ENCODE measurements at places on chromosomes 12 and 14.

DNA sequence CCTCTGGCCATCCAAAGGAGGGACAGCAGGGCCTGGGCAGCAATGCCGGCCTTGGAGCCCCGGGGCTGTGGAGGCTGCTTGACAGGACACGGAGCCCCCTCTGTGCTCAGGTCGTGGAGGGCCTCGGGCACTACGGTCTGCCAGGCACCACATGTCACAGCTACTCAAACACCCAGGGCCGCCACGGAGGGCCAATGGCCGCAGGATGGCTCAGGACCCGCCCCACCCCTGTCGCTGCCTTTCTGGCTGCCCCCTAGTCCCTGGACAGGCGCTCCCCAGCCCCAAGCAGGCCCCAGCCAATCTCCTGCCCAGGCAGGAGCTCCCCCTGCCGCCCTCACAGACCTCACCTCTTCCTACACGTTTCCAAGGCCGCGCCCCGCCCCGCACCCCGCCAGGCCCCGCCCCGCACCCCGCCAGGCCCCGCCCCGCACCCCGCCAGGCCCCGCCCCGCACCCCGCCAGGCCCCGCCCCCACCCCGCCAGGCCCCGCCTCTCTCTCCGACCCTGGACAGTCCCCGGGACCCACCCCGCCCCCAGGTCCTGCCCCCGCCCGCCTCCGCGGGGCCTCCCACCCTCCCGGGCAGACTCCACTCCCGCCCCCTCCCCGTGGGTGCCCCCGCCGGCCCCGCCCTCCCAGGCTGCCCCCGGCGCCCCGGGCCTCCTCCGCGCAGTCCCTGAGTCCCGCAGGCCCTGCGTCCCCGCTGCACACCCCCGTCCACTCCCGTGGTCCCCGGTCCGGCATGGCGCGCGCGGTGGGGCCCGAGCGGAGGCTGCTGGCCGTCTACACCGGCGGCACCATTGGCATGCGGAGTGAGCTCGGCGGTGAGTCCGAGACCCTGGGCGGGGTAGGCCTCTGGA, at the start of gene ASPG:
Gene ASPG, plus strand, starts transcription at position 669 of the 857 bp plus-strand sequence. Its CDS starts 71 bp downstream, at position 740.
- peak; percentile 69 for ATAC-seq

GRCh38 chr12:24861766-24862540, 86.9 kb downstream of the BCAT1 start:
- peak; percentile 39 for ATAC-seq

DNA sequence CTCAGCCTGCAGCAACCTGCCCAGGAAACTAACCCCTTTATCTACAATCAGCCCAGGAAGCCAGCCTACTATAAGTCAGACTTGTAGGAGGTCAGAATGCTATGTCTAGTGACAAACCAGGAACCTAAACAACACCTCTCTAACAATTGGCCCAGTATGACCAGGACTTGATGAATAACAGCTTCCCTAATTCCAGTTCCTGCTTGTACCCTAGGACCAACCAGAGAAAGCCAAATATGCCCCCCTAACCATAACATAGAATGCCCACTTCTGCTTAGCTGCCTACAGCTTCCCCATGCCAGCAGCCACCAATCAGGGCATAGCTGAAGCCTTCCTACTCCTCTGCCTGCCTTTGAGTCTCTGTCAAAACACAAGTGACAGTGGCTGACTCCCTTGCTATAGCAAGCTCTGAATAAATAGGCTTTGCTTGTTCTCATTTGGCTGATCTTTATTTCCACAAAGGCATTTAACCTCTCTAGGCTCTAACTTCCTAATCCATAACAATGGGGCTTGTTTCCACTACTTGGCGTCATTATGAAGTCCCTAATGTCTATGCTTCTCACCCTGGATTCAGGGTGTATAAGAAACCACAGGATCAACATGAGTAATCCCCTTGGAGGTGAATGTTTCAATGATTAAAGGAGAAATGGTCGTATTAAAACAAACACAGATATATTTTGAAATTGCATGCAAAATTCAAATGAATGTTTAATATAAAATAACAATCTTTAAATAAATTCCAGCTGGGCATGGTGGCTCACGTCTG, 220.2 kb downstream of the ANO6 start:
- ATAC-seq, result peak; percentile 81

GRCh38 chr14:74362361-74362915, 14.2 kb downstream of the VRTN start:
- peak; percentile 63 for ATAC-seq

- no peak for ATAC-seq
These were observed 22.4 kb downstream of the ARG2 start for GRCh38 chr14:67641902-67642749.

DNA sequence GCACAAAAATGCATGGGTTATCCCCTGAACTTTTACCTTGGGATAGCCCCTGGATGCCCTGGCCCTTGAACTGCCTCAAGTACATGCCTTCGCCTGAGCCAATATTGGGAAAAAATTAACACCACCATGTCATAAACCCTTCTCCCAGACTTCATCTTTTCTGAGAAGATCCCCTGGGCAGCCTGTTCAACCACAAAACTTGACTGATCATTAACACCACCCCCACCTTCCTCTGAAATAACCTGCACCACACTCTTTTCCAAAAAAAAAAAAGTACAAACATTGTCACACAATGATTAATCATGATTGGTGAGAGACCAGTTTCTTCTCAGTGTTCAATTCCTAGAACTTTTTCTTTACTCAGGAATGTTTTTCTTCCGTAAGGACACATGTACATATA, 217.9 kb downstream of the PAX9 start:
- ATAC-seq, result no peak

- ATAC-seq, result no peak
These were observed 284.0 kb downstream of the ATP23 start for GRCh38 chr12:58225203-58225877.

DNA sequence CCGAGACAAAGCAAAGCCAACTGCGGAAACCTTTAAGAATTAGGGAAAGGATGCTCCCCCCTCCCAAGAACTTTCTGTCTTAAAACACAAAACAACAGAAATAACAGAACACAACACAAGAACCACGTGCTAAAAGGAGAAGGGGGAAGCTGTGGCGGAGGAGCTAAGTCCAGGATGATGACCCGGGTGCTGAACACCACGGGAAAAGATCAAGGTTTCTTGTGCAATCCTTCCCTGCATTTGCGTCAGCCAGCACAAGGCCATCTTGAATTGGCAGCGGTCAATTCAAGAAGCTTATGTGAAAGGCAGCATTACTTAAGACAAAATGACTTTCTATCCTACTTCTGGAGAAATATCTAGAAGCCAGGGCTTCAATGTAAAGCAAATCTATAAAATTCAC, 11.0 kb upstream of the CREBL2 start:
- ATAC-seq, result no peak

DNA sequence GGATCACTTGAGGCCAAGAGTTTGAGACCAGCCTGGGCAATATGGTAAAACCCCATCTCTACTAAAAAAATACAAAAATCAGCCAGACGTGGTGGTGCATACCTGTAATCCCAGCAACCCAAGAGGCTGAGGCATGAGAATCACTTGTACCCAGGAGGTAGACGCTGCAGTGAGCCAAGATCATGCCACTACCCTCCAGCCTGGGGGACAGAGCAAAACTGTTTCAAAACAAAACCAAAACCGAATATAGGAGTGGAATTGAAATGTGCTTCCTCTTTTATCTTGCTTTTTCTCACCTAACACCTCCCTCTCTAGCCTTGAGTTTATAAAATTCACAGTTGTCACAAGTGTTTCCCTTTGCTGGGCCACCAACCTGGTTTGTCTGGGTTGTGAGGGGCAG, 181.9 kb downstream of the PAH start:
- peak; percentile 79 for ATAC-seq

- no peak for ATAC-seq
These were observed 100.8 kb downstream of the PPHLN1 start for GRCh38 chr12:42426746-42427145.

- peak; percentile 46 for ATAC-seq
These were observed 72.7 kb downstream of the RIN3 start for GRCh38 chr14:92585981-92586937.

- ATAC-seq, result no peak
These were observed 1714.4 kb upstream of the SEL1L start for GRCh38 chr14:83247924-83248639.

DNA sequence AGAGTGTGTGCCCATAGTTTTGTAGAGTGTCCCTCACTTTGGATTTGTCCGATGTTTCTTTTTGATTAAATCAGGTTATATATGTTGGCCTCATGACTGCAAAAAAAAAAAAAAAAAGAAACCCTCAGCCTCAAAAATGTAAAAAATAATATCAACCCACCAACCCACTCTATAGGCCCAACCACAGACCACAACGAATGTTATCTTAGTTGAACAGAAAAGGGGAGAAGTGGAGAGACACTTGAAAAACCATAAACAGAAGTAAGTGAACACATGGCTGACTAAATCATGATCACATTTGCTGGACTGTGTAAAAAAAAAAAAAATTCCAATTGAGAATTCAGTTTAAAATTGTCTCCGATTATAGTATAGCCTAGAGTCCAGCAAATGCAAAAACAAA, 45.5 kb upstream of the ST8SIA1 start:
- no peak for ATAC-seq

GRCh38 chr14:58288106-58288792, 10.1 kb upstream of the ARID4A start:
- ATAC-seq, result no peak

GRCh38 chr12:5499566-5500330, 67.8 kb downstream of the NTF3 start:
- no peak for ATAC-seq

- peak; percentile 45 for ATAC-seq
These were observed 110.6 kb upstream of the AMIGO2 start for GRCh38 chr12:47190271-47190750.

- ATAC-seq, result no peak
These were observed 127.7 kb upstream of the CAND1 start for GRCh38 chr12:67141296-67142018.

GRCh38 chr14:73755434-73756014, 41.3 kb upstream of the PNMA1 start:
- no peak for ATAC-seq

DNA sequence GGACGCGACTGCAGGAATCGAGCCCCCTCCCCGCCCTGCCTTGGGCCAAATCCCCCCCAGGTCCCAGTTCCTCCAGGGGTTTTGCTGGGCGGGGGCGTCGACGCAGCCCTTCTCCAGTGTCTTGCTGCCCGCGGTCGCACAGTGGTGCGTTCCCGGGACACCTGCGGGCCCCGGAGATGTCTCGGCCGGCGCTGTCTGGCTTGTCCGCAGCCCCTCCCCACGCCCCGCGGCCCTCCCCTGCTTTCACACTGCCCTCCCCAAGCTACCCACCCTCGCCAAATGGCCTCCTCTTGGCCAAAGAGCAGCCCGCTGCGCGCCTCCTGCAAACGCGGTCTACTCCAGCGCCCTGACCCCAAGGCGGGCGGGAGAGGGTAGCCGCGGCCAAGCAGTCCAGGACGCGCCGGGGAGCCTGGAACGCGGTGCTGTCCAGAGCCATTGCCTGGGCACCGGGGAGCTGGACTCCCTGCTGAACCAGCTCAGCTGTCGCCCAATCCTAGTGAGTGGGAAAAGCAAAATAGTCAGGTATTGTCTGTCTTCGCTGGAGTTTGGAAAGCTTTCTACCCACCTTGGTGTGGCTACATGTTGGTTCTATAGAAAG, 122.0 kb downstream of the AACS start:
- no peak for ATAC-seq

GRCh38 chr14:22650046-22650739, 6.0 kb upstream of the OR6J1 start:
- no peak for ATAC-seq

DNA sequence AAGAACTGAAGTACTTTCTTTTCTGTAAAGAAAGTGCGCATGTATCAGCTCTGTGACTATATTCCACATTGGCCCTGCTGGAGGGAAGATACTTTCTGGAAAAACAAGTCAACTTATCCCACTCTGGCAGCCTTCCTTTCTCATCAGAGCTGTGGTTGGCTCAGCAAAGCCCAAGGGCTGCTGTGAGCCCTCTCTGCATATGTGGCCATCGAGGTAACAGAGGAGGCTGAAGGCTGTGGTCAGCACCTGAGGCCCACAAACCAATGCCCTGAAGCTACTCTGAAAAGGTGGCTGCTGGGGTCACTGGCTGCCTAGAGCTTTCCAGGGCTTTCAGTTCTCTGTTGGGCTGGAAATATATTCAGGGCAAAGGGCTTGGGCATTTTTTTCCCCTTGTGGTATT, 70.8 kb upstream of the IGF1 start:
- no peak for ATAC-seq

GRCh38 chr12:93245543-93245942, 132.2 kb upstream of the NUDT4 start:
- ATAC-seq, result peak; percentile 89

DNA sequence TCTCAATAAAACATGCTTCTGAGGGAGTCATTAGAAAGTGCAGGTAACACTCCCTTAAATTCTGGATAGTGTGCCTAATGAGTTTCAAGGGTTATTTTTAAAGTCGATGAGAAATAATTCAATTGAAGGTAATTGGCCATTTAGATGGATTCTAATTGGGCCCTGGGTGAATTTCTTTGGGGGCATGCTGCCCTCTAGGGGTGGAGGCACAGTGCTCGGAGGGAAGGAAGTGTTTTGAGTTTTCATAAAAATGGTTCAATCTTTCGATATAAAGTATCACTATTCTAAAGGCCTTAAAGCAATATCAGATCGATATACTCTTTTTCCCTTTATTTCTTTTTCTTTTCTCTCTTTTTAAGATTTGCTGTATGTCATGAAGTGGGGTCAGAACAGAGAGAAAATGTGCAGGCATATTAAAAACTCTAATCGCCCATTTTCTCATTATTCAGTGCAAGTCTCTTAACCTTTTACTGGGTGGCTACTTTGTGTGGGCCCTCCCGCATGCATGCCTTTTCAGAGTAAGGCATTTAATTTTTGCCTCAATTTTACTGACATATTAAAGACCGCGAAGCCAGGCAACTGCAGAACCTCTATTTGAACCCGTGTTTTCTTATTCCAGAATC, 25.5 kb downstream of the NKX2-8 start:
- no peak for ATAC-seq

GRCh38 chr12:11723993-11724392, 74.5 kb downstream of the ETV6 start:
- ATAC-seq, result no peak

- no peak for ATAC-seq
These were observed 983 bp downstream of the MYF6 start for GRCh38 chr12:80708259-80708974.

GRCh38 chr12:64387197-64387816, 3.3 kb downstream of the C12orf56 start:
- no peak for ATAC-seq

GRCh38 chr12:466039-466438, 6.3 kb downstream of the B4GALNT3 start:
- ATAC-seq, result no peak

DNA sequence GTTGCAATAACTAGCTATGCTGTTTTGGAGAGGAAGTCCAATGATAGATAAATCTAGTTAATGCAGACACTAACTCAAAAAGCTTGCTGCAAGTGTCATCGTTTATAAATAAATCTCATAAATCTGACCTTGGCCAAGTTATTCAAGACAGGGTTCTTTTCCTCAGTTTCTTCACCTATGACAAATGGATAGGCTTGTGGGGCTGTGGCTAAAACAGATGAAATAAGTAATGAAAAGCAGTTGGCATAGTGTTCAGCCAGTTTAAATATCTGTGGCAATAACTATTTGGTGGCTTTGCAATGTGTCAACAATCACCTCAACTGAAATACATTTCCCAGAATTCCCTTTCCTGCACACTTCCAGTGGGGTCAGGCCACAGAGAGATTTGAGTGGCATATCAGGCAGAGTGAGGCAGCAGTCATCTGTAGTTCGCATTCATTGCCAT, 169.9 kb downstream of the DYRK2 start:
- ATAC-seq, result no peak

Data from stimulated activated memory B cell treated with anti-CD40 and anti-IgM and Interleukin-4, amounts not matched to agents 10 μg/mL and 1 μg/mL and 100 μg/mL, for 72 hours (primary cell).